Parietal lobe (tissue), 2 donors: ENCODE measurements at places on chromosomes 7 and 10. TPM values are rescaled to one million over a fixed set of nuclear protein-coding genes. Genes with fewer than 3 reads are reported as not detected.

NPFFR1 gene
- total RNA-seq, result 1.3 TPM

TMEM213 gene
- total RNA-seq, result not detected

TRA2A gene
- total RNA-seq, result 88.6 TPM

NDUFA5 gene
- 112 TPM for total RNA-seq

HMX2 gene
- total RNA-seq, result not detected
